Myocyte (in vitro differentiated cells): ENCODE measurements at places on chromosomes 5 and 9. TPM values are rescaled to one million over a fixed set of nuclear protein-coding genes. Genes with fewer than 3 reads are reported as not detected.

Gene RAB3C
- not detected in 2 replicates for total RNA-seq

Gene SPATA31A3
- not detected in 2 replicates for total RNA-seq

Gene PRELID2
- 1.8 TPM in 2 replicates for total RNA-seq

Gene IFNE
- 0.31 TPM in 1 of 2 replicates, not detected in the other for total RNA-seq

Gene C5orf58
- not detected in 2 replicates for total RNA-seq

Gene PCDHGB2
- total RNA-seq: 14.0 and 14.5 TPM in 2 replicates

Gene POU4F3
- 0.10 and 0.35 TPM in 2 replicates for total RNA-seq

Gene PCDHB13
- total RNA-seq: 5.3 and 6.4 TPM in 2 replicates

Gene ECM2
- total RNA-seq: 11.2 and 11.8 TPM in 2 replicates

Gene SLC36A2
- total RNA-seq: not detected in 2 replicates

Gene PCDHA12
- total RNA-seq: 0.03 and 0.16 TPM in 2 replicates

Gene CSNK1G3
- 33.0 and 38.9 TPM in 2 replicates for total RNA-seq

Gene LCN9
- total RNA-seq: not detected in 2 replicates

Gene PRUNE2
- 650 and 843 TPM in 2 replicates for total RNA-seq

Gene SGCD
- total RNA-seq: 75.3 and 104 TPM in 2 replicates

Gene NEUROG1
- total RNA-seq: not detected in 2 replicates

Gene SLC34A3
- total RNA-seq: 0.56 and 0.62 TPM in 2 replicates

Gene NME5
- total RNA-seq: 0.16 and 0.62 TPM in 2 replicates

Gene DOK3
- 21.7 and 29.3 TPM in 2 replicates for total RNA-seq

Gene OR1J2
- not detected in 2 replicates for total RNA-seq

Gene CDX1
- total RNA-seq: 0.36 TPM in 1 of 2 replicates, not detected in the other

Gene IL13
- not detected in 2 replicates for total RNA-seq

Gene FOXD1
- total RNA-seq: 14.0 and 18.6 TPM in 2 replicates

Gene DND1
- total RNA-seq: 0.52 and 1.0 TPM in 2 replicates

Gene FOXD4
- total RNA-seq: 0.16 and 0.19 TPM in 2 replicates

Gene DCTN3
- 57.2 and 98.8 TPM in 2 replicates for total RNA-seq

Gene SLC25A2
- total RNA-seq: 0.43 and 0.62 TPM in 2 replicates

Gene KIF4B
- not detected in 2 replicates for total RNA-seq

Gene TICAM2
- 1.2 and 4.0 TPM in 2 replicates for total RNA-seq

Gene HTR1A
- not detected in 2 replicates for total RNA-seq

Gene ORM2
- not detected in 2 replicates for total RNA-seq

Gene PCDHA1
- total RNA-seq: 0.10 TPM in 1 of 2 replicates, not detected in the other

Gene TIMD4
- not detected in 2 replicates for total RNA-seq

Gene SLC35A4
- total RNA-seq: 40.0 and 40.5 TPM in 2 replicates

Gene SDHA
- 142 and 184 TPM in 2 replicates for total RNA-seq

Gene F12
- total RNA-seq: 0.86 and 0.94 TPM in 2 replicates

Gene FANCC
- 1.8 and 11.8 TPM in 2 replicates for total RNA-seq

Gene TRMT10B
- 1.2 and 3.7 TPM in 2 replicates for total RNA-seq

Gene SCGB3A1
- not detected in 2 replicates for total RNA-seq

Gene ANKRD31
- 0.03 TPM in 1 of 2 replicates, not detected in the other for total RNA-seq

Gene HK3
- not detected in 2 replicates for total RNA-seq

Gene CNTNAP3
- 0.26 and 0.37 TPM in 2 replicates for total RNA-seq

Gene PHF24
- not detected in 2 replicates for total RNA-seq

Gene ABCA1
- 23.7 and 42.3 TPM in 2 replicates for total RNA-seq

Gene INSL6
- not detected in 2 replicates for total RNA-seq

Gene ARL10
- total RNA-seq: 6.5 TPM in 2 replicates

Gene ZFP62
- 12.9 and 20.1 TPM in 2 replicates for total RNA-seq

Gene PAEP
- total RNA-seq: not detected in 2 replicates

Gene TMEM232
- total RNA-seq: 2.8 and 4.2 TPM in 2 replicates

Gene DOLPP1
- total RNA-seq: 11.2 and 11.6 TPM in 2 replicates

Gene HRCT1
- total RNA-seq: 0.37 and 1.5 TPM in 2 replicates

Gene PRR16
- total RNA-seq: 9.2 and 17.2 TPM in 2 replicates

Gene OBP2B
- total RNA-seq: not detected in 2 replicates

Gene NTRK2
- 0.05 TPM in 1 of 2 replicates, not detected in the other for total RNA-seq

Gene PAXX
- total RNA-seq: 57.3 and 67.3 TPM in 2 replicates

Gene GEMIN5
- 19.8 and 22.0 TPM in 2 replicates for total RNA-seq

Gene RASGRF2
- 0.05 TPM in 1 of 2 replicates, not detected in the other for total RNA-seq
